Activated T-helper 2 cell treated with anti-CD3 and anti-CD28 coated beads, Interferon-gamma antibody, Interleukin-2, Interleukin-4, amounts not matched to agents 10 μg/mL and 5 μg/mL and 100 μg/mL, durations not matched to agents 14 hours and 24 hours and 36 hours (primary cell): ENCODE measurements at places on chromosomes 16 and 17. TPM values are rescaled to one million over a fixed set of nuclear protein-coding genes. Genes with fewer than 3 reads are reported as not detected.

The UTS2R gene
- 0.18 TPM in 1 of 2 replicates, not detected in the other for total RNA-seq

- no peaks in the 10 kb centered on the region for H3K36me3 ChIP-seq
- no peak overlapping the region for H3K27ac ChIP-seq
- no peaks in the 10 kb centered on the region for H3K27me3 ChIP-seq
Observed at GRCh38 chr16:75745823-75746222, 19.5 kb upstream of the CPHXL start.

The KRTAP4-3 gene
- not detected in 2 replicates for total RNA-seq

- H3K4me3 ChIP-seq: peak overlapping the region; percentile 89
- no peak overlapping the region for H3K27ac ChIP-seq
- DNase-seq: no peak
- H3K27me3 ChIP-seq: peaks cover 77% of the 10 kb centered on the region
Observed at GRCh38 chr17:48586355-48587258, 3.4 kb downstream of the HOXB3 start.

- no peak overlapping the region for H3K4me3 ChIP-seq
- H3K36me3 ChIP-seq: no peaks in the 10 kb centered on the region
- no peaks in the 10 kb centered on the region for H3K27me3 ChIP-seq
- no peak for DNase-seq
Observed at GRCh38 chr16:50615891-50616290, 65.2 kb downstream of the SNX20 start.

The TIMP2 gene
- total RNA-seq: 0.71 and 0.84 TPM in 2 replicates

DNA sequence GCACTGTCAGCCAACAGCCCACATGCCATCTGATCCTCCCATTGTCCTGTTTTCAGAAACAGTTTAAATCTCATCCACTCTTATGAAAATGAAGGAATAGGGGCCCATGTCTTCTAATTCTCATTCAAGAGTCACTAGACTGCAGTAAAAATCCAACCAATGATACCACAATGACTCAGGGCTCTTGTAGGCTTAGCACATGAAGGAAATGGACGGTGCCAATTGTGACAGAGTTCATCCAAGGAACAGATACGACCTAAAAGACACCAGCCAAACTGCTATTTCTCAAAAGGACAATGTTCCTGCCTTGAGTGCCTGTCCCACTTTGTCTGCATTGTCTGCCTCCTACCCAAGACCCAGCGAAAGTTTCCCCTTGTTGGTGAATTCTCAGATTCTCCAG is 204.8 kb upstream of the COX10 start:
- no peaks in the 10 kb centered on the region for H3K27me3 ChIP-seq
- H3K4me1 ChIP-seq: no peaks in the 10 kb centered on the region
- no peak overlapping the region for H3K27ac ChIP-seq
- no peak for DNase-seq
- peaks cover 4% of the 10 kb centered on the region for H3K36me3 ChIP-seq
- H3K4me3 ChIP-seq: no peak overlapping the region
